Mesothelial cell of epicardium (in vitro differentiated cells): ENCODE measurements at places on chromosomes 7 and 10.
A peak's percentile ranks its signal among the peaks of the same experiment; 100 is the strongest.

GRCh38 chr10:79336739-79337138, 10.5 kb upstream of the PPIF start:
- no peaks in the 10 kb centered on the region for H3K27me3 ChIP-seq
- no peaks in the 10 kb centered on the region for H3K4me1 ChIP-seq
- DNase-seq = no peak
- no peaks in the 10 kb centered on the region for H3K36me3 ChIP-seq

DNA sequence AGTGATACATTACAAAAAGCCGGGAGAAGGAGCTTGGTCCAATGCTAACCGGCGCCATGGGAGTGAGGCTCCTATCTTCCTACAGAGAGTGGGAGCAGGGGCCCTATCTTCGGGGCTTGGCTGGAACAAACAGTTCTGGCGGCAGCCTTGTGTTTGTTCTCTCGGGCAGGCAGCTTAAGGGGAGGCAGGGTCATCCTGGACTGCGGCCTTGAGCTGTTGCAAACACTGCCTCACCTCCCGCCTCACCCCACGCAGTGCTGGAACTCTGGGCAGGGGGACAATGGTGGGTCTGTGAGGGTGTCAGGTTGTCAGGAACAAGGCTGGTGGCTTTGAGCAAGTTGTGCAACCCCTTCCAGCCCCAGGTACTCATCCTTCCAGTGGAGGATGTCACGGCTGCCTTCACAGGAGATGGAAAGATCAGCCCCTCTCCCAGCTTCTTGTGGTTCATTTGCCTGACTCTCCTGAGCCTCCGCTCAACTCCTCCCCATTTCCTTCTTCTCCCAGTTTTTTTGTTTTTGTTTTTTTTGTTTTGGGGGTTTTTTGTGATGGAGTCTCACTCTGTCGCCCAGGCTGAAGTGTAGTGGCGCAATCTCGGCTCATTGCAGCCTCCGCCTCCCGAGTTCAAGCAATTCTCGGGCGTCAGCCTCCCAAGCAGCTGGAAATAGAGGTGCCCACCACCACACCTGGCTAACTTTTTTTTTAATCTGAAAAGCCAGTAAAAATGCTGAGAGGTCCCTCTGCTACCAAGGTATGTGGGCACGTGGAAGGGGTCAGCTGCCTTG, 57.4 kb downstream of the SPOCK2 start:
- H3K4me1 ChIP-seq = peaks cover 16% of the 10 kb centered on the region
- H3K4me3 ChIP-seq = no peak overlapping the region
- H3K27ac ChIP-seq = peak overlapping the region; percentile 25
- no peaks in the 10 kb centered on the region for H3K36me3 ChIP-seq
- no peak for DNase-seq
- H3K27me3 ChIP-seq = no peaks in the 10 kb centered on the region

GRCh38 chr7:126222782-126223181, 1030.0 kb downstream of the GRM8 start:
- no peak overlapping the region for H3K4me3 ChIP-seq
- H3K4me1 ChIP-seq = no peaks in the 10 kb centered on the region
- H3K27ac ChIP-seq = no peak overlapping the region
- DNase-seq = no peak
- no peaks in the 10 kb centered on the region for H3K27me3 ChIP-seq

DNA sequence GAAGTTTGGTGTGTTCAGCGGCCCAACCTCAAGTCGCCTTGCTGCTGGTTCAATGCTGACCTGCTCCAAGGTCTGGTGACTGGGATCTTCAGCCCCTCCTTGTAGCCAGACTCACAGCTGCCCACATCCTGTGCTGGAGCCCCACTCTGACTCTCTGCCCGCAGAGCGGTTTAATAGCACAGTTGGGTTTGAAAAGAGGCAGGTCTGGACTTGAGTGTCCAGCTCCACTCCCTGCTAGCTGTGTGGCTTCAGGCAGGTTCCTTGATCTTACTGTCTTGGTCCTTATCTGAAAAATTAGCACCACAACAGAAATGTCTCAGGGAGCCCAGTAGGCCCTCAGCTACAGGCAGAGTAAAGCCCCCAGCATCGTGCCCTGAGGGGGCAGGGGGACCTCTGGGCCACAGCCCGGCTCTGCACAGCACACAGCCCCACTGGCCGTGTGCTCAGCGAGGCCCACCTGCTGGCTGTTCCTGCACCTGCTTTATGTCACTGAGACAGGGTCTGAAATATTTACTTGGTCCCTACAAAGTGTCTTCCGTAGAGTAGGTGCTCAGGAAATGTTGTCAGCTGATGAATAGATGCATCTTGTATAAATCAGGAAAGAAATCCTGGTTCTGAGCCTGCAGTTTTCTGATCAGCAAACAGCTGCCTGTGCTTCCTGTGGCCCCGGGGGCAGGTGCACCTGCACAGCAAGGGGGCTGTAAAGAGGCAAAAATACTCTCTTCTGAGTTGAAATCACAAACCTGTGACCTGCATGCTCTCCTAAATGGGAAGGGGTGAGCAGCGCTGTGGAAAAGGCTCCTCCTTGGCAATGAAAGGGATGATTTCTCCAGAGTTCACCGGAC, 155.5 kb downstream of the SVIL start:
- no peak for DNase-seq
- peak overlapping the region; percentile 25 for H3K27ac ChIP-seq
